Progenitor cell of endocrine pancreas (in vitro differentiated cells): ENCODE measurements at places on chromosomes 13 and 19.

- no peak for DNase-seq
- H3K4me3 ChIP-seq: no peak overlapping the region
- no peaks in the 10 kb centered on the region for H3K27me3 ChIP-seq
- H3K4me1 ChIP-seq: no peaks in the 10 kb centered on the region
Observed at GRCh38 chr19:23817519-23817918, 58.8 kb upstream of the ZNF681 start.

DNA sequence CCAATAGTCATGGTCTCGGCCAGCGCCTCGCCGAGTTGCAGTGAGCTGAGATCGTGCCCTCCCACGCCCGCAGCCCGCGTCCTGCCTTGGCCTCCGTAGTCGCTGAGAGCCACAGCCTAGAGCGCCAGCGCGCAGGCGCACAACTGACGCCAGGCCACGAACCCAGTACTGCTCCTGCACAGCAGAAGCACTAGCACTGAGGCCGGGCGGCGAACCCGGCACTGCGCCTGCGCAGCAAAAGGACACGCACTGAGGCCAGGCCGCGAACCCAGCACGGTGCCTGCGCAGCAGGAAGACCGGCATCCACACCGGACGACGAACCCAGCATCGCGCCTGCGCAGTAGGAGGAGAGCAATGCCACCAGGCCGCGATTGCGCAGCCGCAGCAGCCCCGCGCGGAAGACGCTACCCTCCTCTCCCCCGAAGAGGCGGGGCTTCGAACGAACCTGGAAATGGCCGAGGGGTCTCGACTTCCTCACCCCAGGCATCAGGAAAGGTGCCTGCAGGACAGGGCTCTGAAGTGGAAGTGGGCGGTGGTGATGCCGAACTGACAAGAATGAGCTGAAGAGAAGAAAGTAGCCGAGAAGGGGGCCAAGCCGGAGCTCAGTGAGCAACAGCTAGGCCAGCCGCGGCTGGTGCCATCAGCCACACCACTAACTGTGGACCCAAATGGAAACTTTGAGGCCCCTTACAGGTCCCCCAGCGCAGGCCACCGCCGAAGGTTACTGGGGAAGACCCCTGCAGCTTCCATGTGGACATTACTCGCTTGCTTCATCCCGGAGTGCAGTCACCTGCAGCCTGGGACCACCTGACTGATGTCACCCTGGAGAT is 7.5 kb downstream of the F10 start:
- H3K4me1 ChIP-seq: peaks cover 2% of the 10 kb centered on the region
- peaks cover 2% of the 10 kb centered on the region for H3K27me3 ChIP-seq
- H3K27ac ChIP-seq: no peak overlapping the region
- DNase-seq: peak; percentile 7
- H3K4me3 ChIP-seq: no peak overlapping the region

GRCh38 chr13:100666124-100666523 is 8.5 kb downstream of the TMTC4 start:
- peaks cover 2% of the 10 kb centered on the region for H3K4me1 ChIP-seq
- no peak for DNase-seq
- H3K36me3 ChIP-seq: peaks cover 39% of the 10 kb centered on the region
- no peak overlapping the region for H3K27ac ChIP-seq
- H3K27me3 ChIP-seq: no peaks in the 10 kb centered on the region
- H3K4me3 ChIP-seq: no peak overlapping the region

DNA sequence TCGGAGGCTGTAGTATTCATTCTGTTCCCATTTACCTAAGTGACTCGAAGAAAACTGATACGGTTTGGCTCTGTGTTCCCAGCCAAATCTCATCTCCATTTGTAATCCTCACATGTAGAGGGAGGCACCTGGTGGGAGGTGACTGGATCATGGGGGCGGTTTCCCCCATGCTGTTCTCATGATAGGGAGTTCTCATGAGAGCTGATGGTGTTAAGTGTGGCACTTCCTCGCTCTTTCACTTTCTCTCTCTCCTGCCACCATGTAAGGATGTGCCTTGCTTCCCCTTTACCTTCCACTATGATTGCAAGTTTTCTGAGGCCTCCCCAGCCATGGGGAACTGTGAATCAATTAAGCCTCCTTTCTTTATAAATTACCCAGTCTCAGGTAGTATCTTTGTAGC is 23.5 kb downstream of the SLAIN1 start:
- no peak overlapping the region for H3K4me3 ChIP-seq
- peaks cover 31% of the 10 kb centered on the region for H3K36me3 ChIP-seq
- no peaks in the 10 kb centered on the region for H3K27me3 ChIP-seq
- H3K4me1 ChIP-seq: peaks cover 14% of the 10 kb centered on the region
- no peak overlapping the region for H3K27ac ChIP-seq
- no peak for DNase-seq

DNA sequence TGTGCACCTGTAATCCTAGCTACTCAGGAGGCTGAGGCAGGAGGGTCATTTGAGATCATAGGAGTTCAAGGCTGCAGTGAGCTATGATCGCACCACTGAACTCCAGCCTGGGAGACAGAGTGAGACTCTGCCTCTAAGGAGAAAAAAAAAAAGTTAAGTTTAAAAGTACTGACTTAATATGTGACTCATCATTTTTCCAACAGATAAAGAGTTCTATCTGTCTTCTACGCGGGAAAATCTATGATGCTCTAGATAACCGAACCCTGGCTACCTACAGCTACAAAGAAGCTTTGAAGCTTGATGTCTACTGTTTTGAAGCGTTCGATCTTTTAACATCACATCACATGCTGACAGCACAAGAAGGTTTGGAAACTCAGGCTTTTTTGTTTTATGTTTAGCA is 7.2 kb downstream of the CDC16 start:
- H3K36me3 ChIP-seq: peaks cover 28% of the 10 kb centered on the region
- no peak overlapping the region for H3K4me3 ChIP-seq
- DNase-seq: no peak
- H3K27ac ChIP-seq: no peak overlapping the region
- H3K4me1 ChIP-seq: no peaks in the 10 kb centered on the region
- H3K27me3 ChIP-seq: no peaks in the 10 kb centered on the region

DNA sequence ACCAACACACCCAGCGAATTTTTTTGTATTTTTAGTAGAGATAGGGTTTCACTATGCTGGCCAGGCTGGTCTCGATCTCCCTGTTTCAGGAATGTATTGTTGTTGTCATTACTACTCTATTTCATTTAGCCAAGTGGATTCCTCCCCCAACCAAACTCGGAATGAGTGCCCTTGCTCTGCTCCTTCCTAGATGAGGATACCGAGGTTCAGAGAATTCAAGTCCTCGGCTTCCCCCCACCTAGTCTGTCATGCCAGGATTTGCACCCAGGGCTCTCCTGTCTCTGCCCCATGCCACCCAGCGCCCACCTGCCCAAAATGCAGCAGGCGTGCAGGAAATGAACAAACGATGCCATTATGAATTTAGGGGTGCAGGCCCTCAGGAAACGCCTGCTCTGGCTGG is 3.5 kb upstream of the SPACA4 start:
- peaks cover 3% of the 10 kb centered on the region for H3K27me3 ChIP-seq
- no peak for DNase-seq
- peaks cover 2% of the 10 kb centered on the region for H3K4me1 ChIP-seq
- no peak overlapping the region for H3K4me3 ChIP-seq
- no peaks in the 10 kb centered on the region for H3K36me3 ChIP-seq
